SK-N-SH treated with all-trans-retinoic acid at 6 μM for 48 hours (cell line): ENCODE measurements at places on chromosomes 12 and 14.

DNA sequence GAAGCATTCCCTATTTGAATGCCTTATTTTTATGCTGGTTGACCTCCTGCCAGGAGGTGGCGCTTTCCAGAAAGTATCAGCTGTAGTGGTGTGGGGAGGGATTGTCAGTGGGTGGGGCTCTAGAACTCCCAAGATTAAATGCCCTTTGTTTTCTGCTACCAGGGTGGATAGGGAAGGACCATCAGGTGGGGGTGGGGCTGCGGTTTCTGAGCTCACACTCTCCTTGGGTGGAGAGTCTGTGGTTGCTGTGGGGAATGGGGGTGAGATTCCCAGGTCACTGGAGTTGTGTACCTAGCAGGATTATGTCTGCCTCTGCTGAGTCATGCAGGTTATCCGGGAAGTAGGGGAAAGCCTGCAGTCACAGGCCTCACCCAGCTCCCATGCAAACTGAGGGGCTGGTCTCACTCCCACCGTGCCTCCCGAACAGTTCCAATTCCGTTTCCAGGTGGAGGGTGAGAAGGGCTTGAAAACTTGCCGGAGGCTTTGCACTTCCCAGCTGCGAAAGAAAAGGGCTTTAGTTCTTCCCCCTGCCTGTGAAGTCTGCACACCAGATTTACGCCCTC, 68.3 kb downstream of the ALG10B start:
- no peak for ATAC-seq

GRCh38 chr14:40053416-40053815, 621.2 kb upstream of the FBXO33 start:
- ATAC-seq, result no peak

DNA sequence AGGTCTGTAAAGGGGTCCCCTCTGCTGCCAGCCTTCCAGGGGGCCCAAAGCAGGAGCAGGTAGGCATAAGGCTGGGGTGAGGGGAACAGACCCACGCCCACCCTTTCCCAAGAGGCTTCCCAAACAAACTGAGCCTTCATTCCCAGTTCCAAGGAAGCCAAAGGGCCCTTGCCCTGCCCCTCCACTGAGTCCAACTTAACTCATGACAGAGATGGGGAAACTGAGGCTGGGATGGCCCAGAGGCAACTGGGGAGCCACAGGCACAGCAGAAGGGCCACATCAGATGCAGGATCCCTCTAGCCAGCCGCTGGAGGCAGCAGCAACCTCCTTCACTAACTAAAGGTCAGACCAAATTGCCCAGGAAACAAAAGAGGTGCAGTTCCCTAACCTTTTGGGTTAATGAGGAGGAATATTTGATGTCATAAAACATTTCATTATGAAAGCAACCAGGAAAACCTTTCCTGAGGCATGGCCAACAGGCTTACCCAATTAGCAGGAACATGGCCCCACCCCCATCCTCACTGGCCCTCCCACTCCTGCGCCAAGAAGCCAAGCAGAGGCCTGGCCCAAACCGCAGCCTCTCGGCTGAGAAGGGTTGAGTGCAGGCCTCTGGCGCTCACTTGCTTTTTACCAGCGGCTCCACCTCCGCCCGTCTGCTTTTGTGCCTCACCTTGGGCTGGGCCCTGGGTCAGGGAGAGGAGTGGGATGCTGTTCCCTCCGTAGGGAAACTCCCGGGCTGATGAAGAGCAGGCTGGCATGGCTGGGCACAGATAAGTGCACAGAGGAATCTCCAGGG, 293.5 kb upstream of the RTL1 start:
- ATAC-seq, result no peak

DNA sequence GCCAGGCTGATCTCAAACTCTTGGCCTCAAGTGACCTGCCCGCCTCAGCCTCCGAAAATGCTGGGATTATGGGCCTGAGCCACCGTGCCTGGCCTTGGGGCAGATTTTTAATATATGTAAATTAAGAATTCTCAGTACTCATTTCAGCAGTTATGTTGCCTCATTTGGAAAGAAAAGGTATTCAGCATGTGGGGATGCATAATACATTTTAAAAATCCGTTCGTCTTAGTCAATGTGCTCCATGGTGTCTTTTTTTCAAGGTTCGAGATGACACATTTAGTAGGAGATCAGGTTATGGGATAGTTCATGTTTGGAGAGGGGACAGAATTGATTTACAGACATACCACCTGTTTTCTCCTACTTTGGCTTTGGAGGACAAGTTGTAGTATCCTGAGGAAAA, 10.2 kb downstream of the SYNE2 start:
- no peak for ATAC-seq

DNA sequence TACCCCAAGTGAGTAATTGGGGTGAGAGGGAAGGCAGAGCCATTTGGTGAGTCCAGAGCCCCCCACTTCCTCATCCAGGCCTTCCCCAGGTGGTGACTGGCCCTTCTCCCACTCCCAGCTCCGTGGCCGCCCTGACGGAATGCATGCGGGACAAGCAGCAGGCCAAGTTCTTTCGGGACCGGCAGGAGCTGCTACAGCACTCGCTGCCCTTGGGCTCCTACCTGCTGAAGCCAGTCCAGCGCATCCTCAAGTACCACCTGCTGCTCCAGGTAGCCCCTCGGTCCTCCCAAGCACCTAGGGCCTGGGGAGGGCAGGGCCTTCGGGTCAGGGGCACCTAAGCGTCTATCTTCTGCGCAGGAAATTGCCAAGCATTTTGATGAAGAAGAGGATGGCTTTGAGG, 26.5 kb downstream of the PLEKHG3 start:
- ATAC-seq, result no peak

- no peak for ATAC-seq
Measured at GRCh38 chr14:69901113-69901951, 22.1 kb downstream of the SMOC1 start.

- no peak for ATAC-seq
Measured at GRCh38 chr12:96029826-96030225, 5.6 kb downstream of the LTA4H start.

GRCh38 chr12:66066137-66066928, 64.2 kb downstream of the LLPH start:
- peak; percentile 75 for ATAC-seq

- ATAC-seq, result no peak
Measured at GRCh38 chr12:11759899-11760298, 110.4 kb downstream of the ETV6 start.

- ATAC-seq, result no peak; the same call in 2 of the 3 replicates
Measured at GRCh38 chr14:97977651-97978261, 1180.6 kb downstream of the VRK1 start.

DNA sequence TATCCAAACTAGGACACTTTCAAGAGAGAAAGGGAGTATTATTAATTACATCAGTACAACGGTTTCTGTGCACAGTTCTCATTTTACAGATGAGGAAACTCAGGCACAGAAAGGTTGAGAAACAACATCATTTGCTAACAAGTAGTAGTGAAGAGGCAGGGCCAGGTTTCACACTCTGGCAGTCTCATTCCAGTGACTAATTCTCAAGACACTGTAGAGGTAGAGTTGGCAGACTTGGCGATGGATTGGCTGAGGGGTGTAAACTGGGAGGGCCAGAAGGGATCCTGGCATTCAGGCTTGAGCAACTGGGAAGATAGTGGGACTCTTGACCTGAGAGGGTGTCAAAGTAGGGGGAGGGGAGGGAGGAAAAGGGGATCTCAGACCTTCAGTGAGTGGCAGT, 73.8 kb upstream of the BDKRB2 start:
- ATAC-seq, result peak; percentile 27; the same call in 1 of the 3 replicates

DNA sequence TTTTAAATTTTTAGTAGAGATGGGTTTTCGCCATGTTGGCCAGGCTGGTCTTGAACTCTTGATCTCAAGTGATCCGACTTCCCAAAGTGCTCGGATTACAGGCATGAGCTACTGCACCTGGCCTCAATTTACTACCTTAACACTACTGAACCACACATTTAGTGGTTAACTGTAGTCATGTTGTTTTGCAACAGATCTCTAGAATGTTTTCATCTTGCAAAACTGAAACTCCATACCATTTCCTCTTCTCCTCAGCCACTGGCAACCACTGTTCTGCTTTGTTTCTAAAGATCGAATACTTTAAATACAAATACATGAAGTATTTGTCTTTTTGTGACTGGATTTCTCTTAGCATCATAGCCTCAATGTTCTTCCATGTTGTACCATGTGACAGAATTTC, 15.4 kb upstream of the SMCO2 start:
- no peak for ATAC-seq

DNA sequence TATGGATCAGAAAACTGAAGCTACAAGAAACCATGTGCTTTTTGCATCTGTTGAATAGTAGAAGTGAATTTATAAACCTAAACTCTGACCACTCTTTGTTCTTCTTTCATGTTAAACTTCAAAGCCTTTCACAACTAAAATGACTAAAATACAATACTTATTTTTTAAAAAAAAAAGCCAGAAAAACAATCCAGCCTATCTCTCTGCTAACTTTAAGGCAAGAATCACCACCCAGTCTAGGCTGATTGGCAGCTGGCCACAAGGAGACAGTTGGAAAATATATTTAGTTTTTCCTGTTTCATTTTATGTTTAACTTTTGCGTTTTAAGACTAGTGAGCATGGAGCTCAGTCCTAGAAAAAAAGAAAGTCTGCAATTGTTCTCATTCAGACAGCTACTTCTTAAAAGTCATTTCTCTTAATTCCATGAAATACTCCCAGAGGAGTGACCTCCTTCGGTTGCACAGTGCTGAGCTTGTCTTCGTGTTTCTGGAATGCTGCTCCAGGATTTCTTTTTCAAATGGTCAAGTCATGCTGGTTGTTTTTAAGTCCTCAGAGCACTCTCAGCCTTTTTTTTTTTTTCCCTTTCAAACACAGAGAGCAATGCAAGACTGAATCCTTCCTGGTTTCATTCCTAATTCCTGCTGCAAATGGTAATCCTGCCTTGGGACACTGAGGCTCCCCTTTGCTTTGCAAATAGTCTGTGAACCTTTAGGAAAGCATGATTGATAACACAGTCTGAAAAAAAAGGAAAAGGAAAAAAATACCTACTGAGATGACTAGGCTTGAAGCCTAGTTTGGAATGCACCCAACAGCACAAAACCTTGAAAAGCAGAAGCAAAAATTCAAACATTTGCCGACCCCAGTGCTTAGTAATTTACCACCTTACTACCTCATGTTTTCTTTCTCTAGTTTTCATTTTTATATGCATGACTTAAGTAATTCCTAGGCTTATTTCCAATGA, 233.3 kb upstream of the DAAM1 start:
- ATAC-seq, result peak; percentile 43; the same call in 2 of the 3 replicates

DNA sequence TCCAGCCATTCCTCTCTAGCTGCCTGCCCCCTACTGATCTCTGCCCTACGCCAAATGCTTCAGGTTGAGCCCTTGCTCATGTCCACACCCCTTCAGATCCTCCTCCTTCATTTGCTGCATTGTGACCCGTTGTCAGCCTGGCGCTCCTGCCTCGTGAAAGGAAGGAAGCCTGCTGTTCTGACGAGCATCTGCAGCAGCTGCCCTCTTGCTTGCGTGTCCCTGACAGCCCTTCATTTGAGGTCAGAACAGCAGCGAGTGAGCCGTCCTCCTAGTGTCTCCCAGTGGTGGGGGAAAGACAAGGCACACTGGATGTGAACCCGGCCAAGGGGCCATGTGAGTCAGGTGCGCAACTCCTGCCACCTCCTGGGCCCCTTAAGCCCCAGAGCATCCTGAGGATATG, 3.0 kb upstream of the PIANP start:
- no peak for ATAC-seq

- ATAC-seq, result no peak
Measured at GRCh38 chr12:131535779-131536178, 175.1 kb upstream of the SFSWAP start.

- no peak for ATAC-seq
Measured at GRCh38 chr12:82866946-82867345, 180.2 kb downstream of the TMTC2 start.

- ATAC-seq, result no peak
Measured at GRCh38 chr14:94562022-94562421, 780 bp downstream of the SERPINA4 start.

DNA sequence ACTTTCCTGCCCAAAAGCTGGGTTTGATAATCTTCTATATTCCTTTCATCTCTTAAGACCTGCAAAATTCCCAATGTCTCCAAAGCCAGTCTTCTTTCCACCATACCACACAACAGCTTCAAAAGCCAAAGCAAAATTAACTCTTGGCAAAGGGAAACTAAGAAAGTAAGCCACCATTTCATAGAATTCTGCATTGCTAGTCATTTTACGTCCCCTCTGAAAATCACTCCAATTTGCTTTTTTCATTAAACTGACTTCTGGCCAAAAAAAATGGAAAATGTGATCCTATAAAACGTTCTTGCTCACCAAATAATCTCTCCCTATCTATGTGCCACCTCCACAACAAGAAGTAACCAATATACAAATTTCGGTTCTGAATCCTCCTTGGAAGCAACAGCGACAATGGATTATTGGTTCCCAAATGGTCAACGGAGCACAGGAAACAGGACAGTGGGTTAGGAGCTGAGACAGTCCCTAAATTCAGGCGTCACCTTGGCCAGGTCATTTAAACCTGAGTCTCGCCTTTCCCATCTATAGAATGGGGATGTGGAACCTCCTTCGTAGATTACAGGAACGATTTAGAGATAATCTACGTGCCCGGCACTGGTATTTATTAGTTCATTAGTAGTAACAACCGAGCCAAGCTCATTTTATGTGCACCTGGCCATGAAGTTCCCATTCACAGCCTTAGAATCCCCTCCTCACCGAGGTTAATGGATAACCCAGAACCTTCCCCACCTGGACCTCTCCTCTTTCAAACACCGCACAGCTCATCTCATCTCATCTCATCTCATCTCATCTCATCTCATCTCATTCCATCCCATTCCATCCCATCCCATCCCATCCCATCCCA, 1.2 kb downstream of the NT5DC3 start:
- ATAC-seq, result no peak

DNA sequence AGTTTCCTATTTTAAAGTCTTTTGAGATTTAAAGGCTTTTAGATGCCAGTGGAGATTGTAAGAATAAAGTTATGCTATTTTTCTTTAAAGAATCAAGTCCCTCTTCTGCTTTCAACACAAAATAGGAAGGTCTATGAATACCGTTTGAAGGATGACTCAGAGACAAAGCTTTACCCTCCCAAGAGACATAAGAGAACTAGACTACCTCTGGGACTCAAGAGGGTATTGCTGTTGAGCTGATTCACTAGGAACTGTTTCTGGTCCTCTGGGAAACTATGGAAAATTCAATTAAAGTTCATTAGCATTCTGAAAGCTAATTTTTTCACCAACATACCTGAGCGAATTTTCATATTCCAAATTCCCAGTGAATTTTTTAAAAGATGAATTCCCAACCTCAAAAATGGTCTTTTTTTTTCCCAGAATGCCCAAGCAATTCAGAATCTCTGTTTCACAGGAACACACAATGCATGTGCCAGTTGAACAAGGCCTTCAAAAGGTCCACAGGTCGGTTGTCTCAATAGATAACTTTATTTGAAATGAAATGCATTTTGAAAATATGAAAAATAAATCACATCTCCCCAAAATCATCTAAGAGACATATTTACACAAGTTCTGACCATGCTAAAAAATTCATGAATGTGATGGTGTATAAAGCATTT, 6.5 kb downstream of the PHLDA1 start:
- peak; percentile 41 for ATAC-seq
